ENCODE measurements at places on chromosomes 4 and X. TPM values are rescaled to one million over a fixed set of nuclear protein-coding genes. Genes with fewer than 3 reads are reported as not detected.

PARM1 gene
- 4.9 TPM for polyA plus RNA-seq

GRCh38 chr4:15341733-15342300 lies 86.0 kb upstream of the C1QTNF7 start:
- H3K4me1 ChIP-seq: 0 out of 2 replicates have a peak, but pooled peaks cover 5% of the 10 kb centered on the region
- no peak overlapping the region for H3K4me3 ChIP-seq
- no peak overlapping the region for H3K27ac ChIP-seq

- H3K27ac ChIP-seq: no peak overlapping the region
- no peak overlapping the region for H3K4me3 ChIP-seq
- no peaks in the 10 kb centered on the region for H3K27me3 ChIP-seq
These were observed 95.1 kb upstream of the DGKK start for GRCh38 chrX:50565718-50566117.

PPP2R2C gene
- polyA plus RNA-seq: 0.77 TPM

CTAG2 gene
- not detected for polyA plus RNA-seq

DNA sequence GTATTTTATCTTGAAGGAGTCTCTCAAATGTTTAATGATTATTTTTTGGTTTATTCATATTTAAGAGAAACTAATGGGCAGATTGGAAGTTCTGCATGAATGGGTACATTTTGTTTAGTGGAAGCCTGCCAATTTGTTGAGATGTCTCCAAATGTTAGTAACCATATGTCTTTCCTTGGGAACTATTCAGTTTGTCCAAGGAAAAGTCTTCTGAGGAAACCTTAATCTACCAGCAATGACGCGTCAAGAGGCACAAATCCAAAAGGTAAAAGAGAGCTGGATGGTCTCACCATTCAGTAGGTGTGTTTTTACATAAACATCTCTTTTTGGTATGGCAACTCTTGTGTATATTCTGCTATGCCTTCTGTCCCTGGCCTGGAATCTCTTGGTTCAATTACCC lies 37.4 kb upstream of the NDST3 start:
- H3K27ac ChIP-seq: no peak overlapping the region
- H3K4me1 ChIP-seq: no peaks in the 10 kb centered on the region
- H3K27me3 ChIP-seq: no peaks in the 10 kb centered on the region

- no peaks in the 10 kb centered on the region for H3K36me3 ChIP-seq
- H3K27me3 ChIP-seq: no peaks in the 10 kb centered on the region
- H3K4me3 ChIP-seq: no peak overlapping the region
These were observed 128.5 kb downstream of the LARP7 start for GRCh38 chr4:112765317-112765974.

GRCh38 chr4:57044996-57045395 lies 65.2 kb downstream of the IGFBP7 start:
- no peak overlapping the region for H3K4me3 ChIP-seq
- no peaks in the 10 kb centered on the region for H3K27me3 ChIP-seq
- no peaks in the 10 kb centered on the region for H3K4me1 ChIP-seq
- DNase-seq: no peak
- H3K36me3 ChIP-seq: no peaks in the 10 kb centered on the region

MAGEB2 gene
- polyA plus RNA-seq: 0.24 TPM

DNA sequence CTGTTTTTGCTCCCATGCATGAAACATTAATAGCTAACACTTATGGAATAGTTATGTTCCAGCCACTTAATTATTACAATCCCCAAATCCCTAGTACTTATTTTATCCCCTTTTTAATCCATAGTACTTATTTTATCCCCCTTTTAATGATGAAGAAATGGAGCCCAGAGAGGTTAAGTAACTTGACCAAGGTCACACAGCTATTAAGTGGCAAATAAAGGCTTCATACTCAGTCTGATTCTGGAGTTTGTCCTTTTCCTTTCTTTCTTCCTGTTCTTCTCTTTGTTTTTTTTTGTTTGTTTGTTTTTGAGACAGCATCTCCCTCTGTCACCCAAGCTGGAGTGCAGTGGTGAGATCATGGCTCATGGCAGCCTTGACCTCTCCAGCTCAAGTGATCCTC lies 2.2 kb downstream of the NKAP start:
- H3K27me3 ChIP-seq: no peaks in the 10 kb centered on the region
- H3K4me3 ChIP-seq: no peak overlapping the region
- H3K36me3 ChIP-seq: no peaks in the 10 kb centered on the region
- no peak overlapping the region for H3K27ac ChIP-seq

DNA sequence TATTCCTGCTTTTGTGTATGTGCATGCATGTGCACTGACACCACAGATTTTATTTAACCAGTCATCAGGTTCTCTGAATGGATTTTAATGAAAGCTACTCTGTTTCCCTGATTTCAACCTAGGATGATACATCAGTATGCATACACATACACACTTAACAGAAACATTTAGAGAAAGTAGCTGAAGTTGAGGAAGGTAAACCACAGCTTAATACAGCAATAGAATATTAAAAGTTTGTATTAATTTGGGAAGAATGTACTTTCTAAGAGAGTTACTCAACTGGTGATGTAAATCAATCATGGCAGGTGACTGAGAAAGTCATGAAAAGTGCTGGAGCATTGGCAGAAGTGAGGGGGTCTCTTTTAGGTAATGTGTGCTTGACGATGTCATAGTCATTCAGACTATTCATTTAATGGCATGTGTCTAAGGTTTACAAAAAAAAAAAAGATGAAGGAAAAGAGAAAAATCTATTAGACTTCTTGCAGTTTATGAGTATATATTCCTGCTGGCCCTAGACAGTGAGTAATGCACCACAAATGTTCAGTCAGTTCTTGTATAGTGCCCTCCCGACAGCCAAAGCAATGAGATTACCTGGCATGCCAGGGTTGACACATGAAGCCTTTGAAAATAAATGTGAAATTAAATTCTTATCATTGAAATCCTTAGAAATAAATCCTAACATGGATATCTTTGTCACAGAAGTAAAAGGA lies 187.6 kb downstream of the RAPGEF2 start:
- no peaks in the 10 kb centered on the region for H3K4me1 ChIP-seq
- DNase-seq: no peak
- no peaks in the 10 kb centered on the region for H3K36me3 ChIP-seq
- no peak overlapping the region for H3K4me3 ChIP-seq

- no peak overlapping the region for H3K27ac ChIP-seq
- no peaks in the 10 kb centered on the region for H3K4me1 ChIP-seq
- H3K36me3 ChIP-seq: no peaks in the 10 kb centered on the region
These were observed 25.8 kb downstream of the ADRA2C start for GRCh38 chr4:3791910-3792542.

NDP gene
- polyA plus RNA-seq: 0.47 TPM

- H3K36me3 ChIP-seq: no peaks in the 10 kb centered on the region
- no peaks in the 10 kb centered on the region for H3K27me3 ChIP-seq
- H3K4me1 ChIP-seq: no peaks in the 10 kb centered on the region
- DNase-seq: no peak
- H3K27ac ChIP-seq: no peak overlapping the region
- H3K4me3 ChIP-seq: no peak overlapping the region
These were observed 327.1 kb downstream of the STIM2 start for GRCh38 chr4:27187786-27188185.

DNA sequence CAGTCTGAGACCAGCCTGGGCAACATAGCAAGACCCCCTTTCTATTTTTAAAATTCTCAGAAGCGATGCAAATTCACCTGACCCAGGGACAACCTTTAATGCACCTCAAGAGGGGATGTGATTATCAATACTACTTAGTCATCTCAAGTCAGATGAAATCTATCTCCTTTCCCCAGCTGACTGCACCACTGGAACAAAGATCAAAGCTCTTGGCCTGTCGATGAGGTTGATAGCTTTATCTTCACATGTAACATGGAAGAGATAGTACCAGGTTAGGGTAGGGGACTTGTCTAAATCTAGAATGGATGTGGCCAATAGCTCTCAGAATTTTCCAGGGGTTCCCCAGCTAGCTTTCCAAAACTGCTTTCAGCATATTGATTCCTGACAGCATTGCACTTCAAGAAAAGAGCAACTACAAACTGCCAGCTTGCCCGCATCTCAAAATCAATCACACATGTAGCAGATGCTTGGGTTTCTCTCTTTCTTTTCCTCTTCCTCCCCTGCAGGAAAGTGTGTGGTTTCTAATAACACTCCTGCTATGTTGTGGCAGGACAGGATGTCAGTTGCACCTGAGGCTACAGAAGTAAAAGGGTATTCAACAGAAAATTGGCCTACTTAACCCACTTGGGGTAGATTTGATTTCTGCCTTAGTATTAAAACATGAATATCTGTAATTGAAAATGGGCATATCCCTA lies 12.2 kb upstream of the TMEM164 start:
- H3K27ac ChIP-seq: no peak overlapping the region
- no peaks in the 10 kb centered on the region for H3K36me3 ChIP-seq
- no peak for DNase-seq
- no peak overlapping the region for H3K4me3 ChIP-seq
- no peaks in the 10 kb centered on the region for H3K27me3 ChIP-seq

GRCh38 chr4:76539979-76540378 lies 105.0 kb downstream of the SHROOM3 start:
- H3K4me3 ChIP-seq: no peak overlapping the region
- no peaks in the 10 kb centered on the region for H3K36me3 ChIP-seq
- H3K27me3 ChIP-seq: no peaks in the 10 kb centered on the region
- H3K27ac ChIP-seq: 0 out of 2 replicates have a peak overlapping the region, but pooled peaks have one; percentile 23
- no peak for DNase-seq
- H3K4me1 ChIP-seq: peaks cover 15% of the 10 kb centered on the region

ZNF157 gene
- 0.70 TPM for polyA plus RNA-seq

DNA sequence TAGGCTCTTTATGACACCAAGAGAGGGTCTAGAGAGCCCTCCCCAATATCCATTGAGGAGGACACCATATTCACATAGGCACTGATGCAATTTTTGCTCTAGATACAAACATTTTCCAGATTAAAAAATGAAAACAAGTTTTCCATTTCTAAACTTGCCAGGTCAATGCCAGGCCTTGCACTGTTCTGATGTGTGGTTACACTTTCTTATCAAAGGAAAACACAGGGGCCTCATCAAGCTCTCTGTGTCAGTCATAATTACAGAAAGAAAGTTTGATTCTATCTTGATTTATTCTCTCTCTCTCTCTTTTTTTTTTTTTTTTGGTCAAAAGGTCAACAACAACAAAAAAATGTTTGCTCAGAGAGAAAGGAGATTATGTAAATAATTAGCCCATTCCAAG lies 80.2 kb upstream of the ACSL4 start:
- DNase-seq: no peak
- no peaks in the 10 kb centered on the region for H3K4me1 ChIP-seq
- H3K36me3 ChIP-seq: no peaks in the 10 kb centered on the region

PAGE2 gene
- polyA plus RNA-seq: not detected

GRCh38 chr4:81356621-81357020 lies 115.1 kb downstream of the RASGEF1B start:
- H3K4me1 ChIP-seq: no peaks in the 10 kb centered on the region
- no peaks in the 10 kb centered on the region for H3K27me3 ChIP-seq
- no peaks in the 10 kb centered on the region for H3K36me3 ChIP-seq
- no peak for DNase-seq

GRCh38 chr4:4721636-4722035 lies 137.8 kb upstream of the MSX1 start:
- no peaks in the 10 kb centered on the region for H3K36me3 ChIP-seq
- H3K27ac ChIP-seq: no peak overlapping the region
- DNase-seq: no peak

UGT2B15 gene
- not detected for polyA plus RNA-seq
